ENCODE measurements at places on chromosomes 5 and 9. TPM values are rescaled to one million over a fixed set of nuclear protein-coding genes. Genes with fewer than 3 reads are reported as not detected.

DNA sequence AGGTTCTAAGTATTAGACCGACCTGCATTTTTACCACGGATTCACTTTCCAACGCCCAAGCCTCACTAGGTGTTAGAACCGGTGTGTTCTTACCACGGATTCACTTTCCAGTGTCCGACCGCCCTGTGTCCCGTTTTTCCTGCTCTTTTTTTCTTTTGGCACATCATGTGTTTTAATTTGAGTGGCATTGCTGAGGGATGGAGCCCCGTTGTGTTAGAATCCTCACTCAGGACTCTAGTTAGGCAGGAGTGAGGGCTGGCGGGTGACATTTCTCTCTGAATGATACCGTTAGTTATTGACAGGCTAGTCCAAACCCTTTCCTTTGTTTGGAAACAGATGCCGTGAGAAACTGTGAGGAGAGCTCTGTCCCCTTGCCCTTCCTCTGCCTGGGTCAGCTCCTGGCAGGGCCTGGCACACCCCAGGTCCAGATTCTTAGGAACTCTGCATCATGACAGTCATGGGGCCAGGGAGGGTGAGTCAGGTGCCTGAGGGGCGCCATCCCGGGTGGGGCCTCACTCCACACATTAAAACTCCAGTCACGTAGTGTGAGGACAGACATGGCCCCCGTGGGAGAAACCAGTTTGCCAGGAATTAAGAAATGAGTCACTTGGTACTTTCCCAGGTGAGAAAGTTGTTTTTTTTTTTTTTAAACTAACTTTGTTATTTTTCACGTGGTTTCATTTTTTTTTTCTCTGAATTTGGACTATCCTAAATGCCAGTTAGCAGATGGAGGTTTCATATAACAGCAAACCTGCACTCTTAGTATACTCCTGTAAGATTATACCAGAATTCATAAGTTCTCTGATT lies 15.8 kb downstream of the EXOC3 start:
- no peak for DNase-seq

- no peak for DNase-seq
These were observed 81.8 kb downstream of the TRIM36 start for GRCh38 chr5:115087951-115088350.

- DNase-seq: no peak
These were observed 115.9 kb downstream of the TARS1 start for GRCh38 chr5:33556330-33557328.

GRCh38 chr5:170393235-170393634 lies 4.1 kb upstream of the KCNMB1 start:
- no peak for DNase-seq

DNA sequence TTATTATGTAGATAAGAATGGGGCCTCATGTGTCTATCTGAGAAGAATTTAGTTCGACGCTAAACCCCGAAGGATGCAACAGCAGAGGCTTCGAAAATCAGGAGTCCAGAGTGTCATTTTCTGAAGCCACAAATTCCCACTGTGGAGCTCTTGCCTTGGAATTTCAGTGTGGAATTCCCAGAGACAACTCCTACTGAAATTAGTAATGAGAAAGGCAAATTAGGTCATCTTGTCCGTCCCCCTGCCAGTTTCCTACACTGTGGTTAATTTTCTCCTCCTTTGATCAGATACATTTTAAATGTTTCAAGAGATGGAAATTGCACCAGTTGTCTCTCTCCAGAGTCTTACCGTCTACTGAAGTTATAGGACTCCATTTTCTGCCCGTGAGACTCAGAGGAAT lies 633.6 kb downstream of the BNC2 start:
- DNase-seq: peak; percentile 71

- DNase-seq: no peak
These were observed 1.0 kb downstream of the DMRT2 start for GRCh38 chr9:1051210-1051583.

DNA sequence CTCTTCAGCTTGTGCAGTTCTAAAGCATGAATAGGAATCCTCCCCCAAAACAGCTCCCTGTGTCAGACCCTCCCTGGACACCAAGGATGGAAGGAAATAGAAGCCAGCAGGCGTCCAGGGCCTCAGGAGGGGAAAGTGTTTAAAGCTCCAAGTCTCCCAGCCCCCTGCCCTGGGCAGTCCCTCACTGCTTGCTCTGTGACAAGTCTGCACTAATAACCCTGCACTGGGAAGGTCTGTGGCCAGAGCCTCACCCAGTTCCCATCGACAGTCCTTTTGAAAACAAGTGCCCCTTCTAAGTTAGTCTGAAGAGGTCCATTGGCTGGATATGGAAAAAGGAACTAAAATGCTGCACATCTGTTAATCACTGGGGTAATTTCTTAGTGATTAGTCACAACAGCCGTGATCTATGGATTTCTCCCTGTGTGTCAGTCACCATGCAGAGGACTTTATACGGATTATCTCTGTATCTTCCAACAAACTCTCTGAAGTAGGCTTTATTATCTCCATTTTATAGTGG lies 195.3 kb downstream of the FBXL7 start:
- DNase-seq: peak; percentile 18

DNA sequence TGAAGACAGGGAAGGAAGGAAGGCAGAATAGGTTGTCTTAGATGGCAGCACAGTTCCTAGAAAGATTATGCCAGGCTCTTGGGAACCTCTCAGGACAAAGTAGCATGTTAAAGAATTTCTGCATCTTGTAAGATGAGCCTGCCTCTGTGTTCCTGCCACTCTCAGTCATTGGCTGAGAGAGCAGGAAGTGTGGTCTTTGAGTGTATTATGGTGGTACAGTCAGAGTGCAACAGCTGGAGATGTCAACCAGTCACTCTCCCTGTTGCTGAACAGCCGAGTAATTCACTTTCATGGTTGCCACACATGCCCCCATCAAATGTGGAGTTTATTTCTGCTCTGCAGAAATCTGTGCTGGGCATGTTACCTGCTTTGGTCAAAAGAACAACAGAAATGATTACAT lies 659.6 kb upstream of the RIOK2 start:
- peak; percentile 58 for DNase-seq

- DNase-seq: peak; percentile 55
These were observed 47.3 kb downstream of the RASGEF1C start for GRCh38 chr5:180161420-180162303.

DNA sequence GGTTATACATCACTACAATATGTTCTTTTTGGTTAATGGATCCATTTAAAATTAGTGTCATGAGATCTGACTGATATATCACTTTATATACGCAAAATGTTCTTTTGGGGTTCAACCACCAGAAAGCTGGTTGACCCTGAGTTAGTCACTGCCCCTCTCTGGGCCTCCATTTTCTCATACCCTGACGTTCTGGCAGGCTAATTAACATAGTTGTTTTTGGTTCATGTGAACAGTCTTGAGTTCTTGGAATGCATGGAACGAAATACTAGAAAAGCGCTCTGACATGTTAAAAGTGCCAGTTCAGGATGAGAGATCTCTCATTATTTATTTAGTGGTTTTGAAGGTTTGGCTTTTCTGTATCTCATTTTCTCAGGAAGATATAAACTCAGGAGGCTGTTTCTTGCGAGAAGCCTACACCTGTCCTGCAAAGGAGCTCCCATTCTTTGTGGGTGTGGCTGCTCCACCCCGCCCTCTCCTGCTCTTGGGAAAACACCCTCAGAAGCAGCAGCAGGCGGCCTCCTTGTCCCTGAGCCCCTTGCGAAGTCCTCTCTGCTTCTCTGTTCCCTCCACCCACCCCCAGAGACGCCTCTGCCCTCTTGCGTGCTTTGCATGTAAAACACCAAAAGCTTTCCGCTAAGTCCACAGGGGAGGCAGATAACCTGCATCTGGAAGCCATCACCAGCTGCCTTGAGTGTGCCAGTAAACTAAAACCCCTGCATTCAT lies 302.4 kb upstream of the PANK3 start:
- no peak for DNase-seq

GRCh38 chr5:10162468-10162867 lies 87.2 kb downstream of the ATPSCKMT start:
- peak; percentile 50 for DNase-seq

GRCh38 chr5:37580106-37580505 lies 201.0 kb downstream of the WDR70 start:
- no peak for DNase-seq

DNA sequence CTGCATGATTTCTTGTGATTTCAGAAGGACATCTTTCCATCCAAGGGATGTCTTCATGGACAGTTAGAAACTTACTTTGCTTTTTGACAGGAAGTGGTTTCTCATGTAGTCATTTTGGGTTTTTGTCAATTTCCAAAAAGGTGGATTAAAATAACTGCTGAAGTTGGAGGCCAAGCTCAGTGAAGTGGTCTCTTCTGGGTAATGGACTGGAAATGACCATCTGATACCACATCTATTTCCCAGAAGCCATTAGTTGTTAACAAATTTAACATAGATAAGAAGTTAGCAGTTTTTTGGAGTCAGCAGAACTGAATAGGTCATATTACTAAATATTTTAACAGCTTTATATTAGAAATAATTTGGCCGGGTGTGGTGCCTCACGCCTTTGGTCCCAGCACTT lies 86.2 kb upstream of the MYO10 start:
- DNase-seq: no peak

- DNase-seq: no peak
These were observed 377.0 kb upstream of the RIOK2 start for GRCh38 chr5:97559827-97560598.

DNA sequence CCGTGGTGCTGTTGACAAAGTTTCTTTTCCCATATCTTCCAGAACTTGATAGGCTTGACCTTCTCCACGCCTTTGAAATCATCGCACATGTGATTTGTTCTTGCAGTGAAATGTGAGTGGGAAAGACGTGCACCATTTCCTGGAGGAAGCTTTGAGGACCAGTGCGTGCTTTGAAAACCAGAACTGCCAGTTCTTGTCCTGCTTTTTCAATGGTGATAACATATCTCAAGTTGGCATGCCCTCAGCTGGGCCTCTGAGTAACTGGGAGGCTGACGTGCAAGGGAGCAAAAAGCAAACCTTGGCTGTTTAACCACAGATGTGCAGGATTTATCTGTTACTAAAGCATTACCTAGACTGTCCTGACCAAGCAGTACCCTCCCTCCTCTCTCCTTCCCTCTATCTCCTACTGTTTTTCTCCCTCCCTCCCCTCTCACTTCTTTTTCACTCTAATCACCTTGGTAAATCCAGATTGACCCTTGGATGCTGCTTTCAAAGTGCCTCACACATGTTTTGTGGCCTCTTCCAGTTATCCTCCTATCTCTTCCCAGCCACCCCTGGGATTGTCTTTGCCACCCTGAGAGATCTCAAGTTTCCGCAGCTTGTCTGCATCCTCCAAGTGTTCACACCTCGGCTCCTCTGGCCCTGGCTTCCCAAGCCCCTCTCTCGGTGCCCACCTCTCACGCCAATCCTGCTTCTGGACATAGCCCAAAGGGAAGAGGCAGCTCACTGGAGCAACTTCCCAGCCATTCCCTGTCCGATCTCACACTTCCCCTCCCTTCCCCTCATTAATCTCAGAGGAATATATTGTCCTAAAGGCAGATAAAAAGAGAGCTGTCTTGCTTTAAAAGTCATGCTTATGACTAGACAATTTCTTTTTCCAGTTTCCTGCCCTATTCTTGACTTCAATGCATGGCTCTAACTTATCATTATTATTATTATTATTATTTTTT lies 198.3 kb downstream of the ERCC6L2 start:
- DNase-seq: no peak

IFNA2 gene
- not detected for total RNA-seq

PCDHGB4 gene
- total RNA-seq: 2.2 TPM

TJP2 gene
- total RNA-seq: 12.2 TPM

SPINK13 gene
- total RNA-seq: not detected

SLCO6A1 gene
- total RNA-seq: 0.16 TPM

LHX3 gene
- not detected for total RNA-seq

SMC5 gene
- total RNA-seq: 26.0 TPM
